ENCODE measurements at places on chromosomes 2 and 18.

DNA sequence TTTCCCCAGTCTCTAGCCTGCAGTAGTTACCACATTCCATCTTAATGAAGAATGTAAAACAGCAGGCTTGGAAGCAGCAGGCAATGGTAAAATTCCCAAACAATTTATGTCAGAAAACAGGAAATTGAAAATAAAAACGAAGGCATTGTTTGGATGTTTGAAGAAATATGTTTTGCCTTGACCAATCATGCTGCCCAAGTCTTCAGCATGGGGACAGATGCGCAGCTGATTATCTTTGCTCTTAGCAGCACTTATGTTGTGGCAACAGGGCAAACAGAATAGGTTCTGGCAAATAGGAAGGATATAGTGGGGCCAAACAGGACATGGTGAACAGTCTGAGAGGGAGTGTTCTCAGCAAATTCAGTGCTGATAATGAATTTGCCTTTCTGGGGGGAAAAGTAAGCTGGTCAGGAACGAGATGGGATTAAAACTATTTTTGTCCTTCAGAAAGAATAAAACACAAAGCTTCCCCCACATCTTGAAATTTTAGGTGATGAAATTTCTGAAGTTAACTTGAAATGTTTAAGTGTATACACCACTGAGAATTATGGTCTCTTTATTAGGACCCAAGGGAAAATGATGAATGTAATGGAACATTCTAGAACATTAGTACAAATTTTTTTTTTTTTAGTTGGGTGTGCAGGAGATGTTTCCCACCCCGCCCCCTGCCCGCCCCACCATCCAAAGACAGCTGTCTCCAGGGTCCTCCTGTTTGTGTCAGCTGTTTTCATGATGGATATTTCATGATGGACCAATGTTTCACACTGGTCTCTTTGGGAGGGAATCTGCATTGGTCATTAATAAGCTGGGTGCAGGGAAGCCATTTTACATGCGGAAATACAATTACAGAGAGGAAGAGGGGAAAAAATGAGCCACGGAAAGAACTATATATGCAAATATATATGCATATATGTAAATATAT is 239.5 kb upstream of the REV1 start:
- no peak overlapping the region for H3K4me3 ChIP-seq
- no peaks in the 10 kb centered on the region for H3K36me3 ChIP-seq
- no peak for DNase-seq
- no peaks in the 10 kb centered on the region for H3K27me3 ChIP-seq
- H3K27ac ChIP-seq, result no peak overlapping the region
- no peaks in the 10 kb centered on the region for H3K4me1 ChIP-seq

DNA sequence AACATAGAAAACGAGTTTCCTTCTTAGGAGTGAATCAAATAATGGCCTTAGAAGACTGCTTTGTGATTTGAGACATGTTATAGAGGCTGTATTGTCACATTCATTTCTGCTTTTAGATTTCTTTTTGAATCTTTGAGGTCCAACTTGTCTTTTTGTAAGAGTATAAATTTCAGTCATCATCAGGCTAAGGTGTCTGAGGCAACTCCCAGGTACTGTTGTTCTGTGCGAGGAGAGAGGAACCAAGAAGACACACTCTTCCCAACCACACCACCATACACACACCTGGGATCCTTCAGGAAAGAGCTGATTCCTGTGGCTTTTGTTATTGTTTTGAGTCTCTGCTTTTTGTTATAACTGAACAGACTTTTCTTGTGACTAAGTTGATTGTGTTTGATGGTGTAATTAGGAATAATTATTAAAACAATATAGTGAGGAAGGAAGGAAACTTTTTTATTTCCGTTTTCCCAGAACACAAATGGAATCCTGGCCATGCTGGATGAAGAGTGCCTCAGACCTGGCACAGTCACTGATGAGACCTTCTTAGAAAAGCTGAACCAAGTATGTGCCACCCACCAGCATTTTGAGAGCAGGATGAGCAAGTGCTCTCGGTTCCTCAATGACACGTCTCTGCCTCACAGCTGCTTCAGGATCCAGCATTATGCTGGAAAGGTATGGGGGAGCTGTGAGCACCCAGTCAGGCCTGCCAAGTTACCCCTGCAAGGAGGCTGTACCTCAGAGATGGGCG is 140.4 kb downstream of the MYO1B start:
- no peaks in the 10 kb centered on the region for H3K27me3 ChIP-seq
- peaks cover under 1% of the 10 kb centered on the region for H3K36me3 ChIP-seq
- no peak overlapping the region for H3K4me3 ChIP-seq

DNA sequence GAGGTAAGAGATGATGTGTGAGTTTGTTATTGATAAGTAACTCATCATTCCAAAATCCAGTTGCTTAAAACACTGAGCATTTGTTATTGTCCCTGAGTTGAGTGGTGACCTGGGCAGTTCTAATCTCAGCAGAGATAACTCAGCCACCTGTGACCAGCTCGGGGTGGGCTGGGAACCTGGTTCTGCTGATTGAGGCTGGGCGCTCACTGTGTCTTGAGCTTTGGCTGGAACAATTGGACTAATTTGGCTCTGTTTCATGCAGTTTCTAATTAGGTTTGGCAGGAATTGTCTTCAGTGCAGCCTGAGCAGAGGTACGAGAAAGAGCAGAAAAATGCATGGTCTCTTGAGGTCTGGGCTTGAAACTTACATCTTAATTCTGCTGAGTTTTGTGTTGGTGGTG is 144.7 kb downstream of the RNF144A start:
- no peaks in the 10 kb centered on the region for H3K27me3 ChIP-seq
- no peak for DNase-seq
- no peaks in the 10 kb centered on the region for H3K36me3 ChIP-seq
- H3K4me3 ChIP-seq, result no peak overlapping the region
- no peaks in the 10 kb centered on the region for H3K4me1 ChIP-seq

- H3K27ac ChIP-seq, result no peak overlapping the region
- no peaks in the 10 kb centered on the region for H3K36me3 ChIP-seq
- DNase-seq, result no peak
Measured at GRCh38 chr2:15797231-15797938, 143.0 kb upstream of the MYCN start.

- H3K36me3 ChIP-seq, result no peaks in the 10 kb centered on the region
- H3K4me1 ChIP-seq, result no peaks in the 10 kb centered on the region
- DNase-seq, result no peak
- H3K27ac ChIP-seq, result no peak overlapping the region
- H3K4me3 ChIP-seq, result no peak overlapping the region
Measured at GRCh38 chr2:27855476-27855875, 34.7 kb downstream of the RBKS start.

GRCh38 chr18:68733707-68734106 is 18.8 kb upstream of the TMX3 start:
- no peaks in the 10 kb centered on the region for H3K36me3 ChIP-seq
- H3K4me3 ChIP-seq, result no peak overlapping the region
- H3K27ac ChIP-seq, result no peak overlapping the region
- no peaks in the 10 kb centered on the region for H3K27me3 ChIP-seq
- DNase-seq, result no peak

All from aorta (tissue), 5 donors.